Nucleus accumbens (tissue), 56 donors: ENCODE measurements at places on chromosomes 3 and 15.

DNA sequence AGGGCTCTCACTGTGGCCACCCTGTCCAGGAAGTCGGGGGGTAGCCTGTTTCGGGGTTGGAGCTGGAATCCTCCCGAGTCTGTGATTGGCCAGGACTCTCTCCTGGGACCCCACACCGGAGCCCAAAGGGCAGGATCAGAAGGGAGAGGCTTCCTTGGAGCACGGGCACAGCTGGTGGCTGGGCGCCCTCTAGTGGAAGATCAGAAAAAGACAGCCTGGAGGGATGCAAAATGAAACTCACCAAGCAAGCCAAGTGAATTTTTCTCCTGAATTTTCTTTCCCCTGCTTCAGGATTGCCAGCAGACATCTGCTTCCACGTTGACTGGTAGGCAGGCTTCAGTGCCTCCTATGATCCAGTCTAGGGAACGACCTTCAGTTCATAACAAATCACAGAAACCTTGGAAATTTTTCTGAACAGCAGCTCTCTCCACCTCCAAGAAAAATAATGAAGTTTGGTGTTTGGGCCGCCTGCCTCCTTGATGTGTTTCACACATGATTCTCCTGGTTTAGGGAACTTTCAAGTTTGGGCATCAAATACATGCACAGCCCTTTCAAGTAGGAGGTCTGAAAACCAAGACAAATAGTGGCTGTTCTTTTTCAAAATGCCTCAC lies 224.6 kb downstream of the VPS13C start:
- peak; percentile 10 for DNase-seq

- DNase-seq = no peak
These were observed 39.2 kb downstream of the GPR176 start for GRCh38 chr15:39880718-39881387.

GRCh38 chr3:196694202-196694638 lies 17.8 kb downstream of the CEP19 start:
- DNase-seq = no peak

DNA sequence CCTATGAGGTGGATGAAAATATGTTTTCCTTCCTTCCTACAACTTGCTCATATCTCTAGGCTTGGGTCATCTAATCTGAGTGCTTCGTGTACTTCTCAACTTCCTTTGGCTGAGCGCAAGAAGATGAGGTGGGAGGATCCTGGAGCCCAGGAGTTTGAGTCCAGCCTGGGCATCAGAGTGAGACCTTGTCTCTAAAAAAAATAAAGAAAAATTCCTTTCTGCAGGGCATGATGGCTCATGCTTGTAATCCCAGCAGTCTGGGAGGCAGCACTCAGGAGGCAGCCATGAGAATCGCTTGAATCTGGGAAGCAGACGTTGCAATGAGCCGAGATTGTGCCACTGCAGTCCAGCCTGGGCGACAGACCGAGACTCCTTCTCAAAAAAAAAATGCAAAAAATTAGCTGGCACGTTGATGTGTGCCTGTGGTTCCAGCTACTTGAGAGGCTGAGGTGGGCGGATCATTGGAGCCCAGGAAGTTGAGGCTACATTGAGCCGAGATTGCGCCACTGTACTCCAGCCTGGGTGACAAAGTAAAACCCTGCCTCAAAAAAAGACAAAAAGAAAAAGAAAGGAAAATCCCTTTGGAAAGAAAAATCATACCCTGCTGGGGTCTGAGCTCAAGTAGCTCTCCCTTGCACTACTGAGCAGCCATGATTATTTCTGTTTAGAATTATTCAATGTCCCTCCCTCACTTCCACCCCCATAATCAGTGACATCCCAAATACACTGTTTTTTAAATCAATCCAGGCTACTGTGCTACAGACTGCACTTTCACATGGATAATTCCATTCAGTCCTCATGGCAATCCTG lies 28.0 kb upstream of the RAB11A start:
- DNase-seq = no peak

GRCh38 chr3:59313365-59313764 lies 263.5 kb upstream of the CFAP20DC start:
- peak; percentile 2 for DNase-seq

GRCh38 chr3:52443791-52444687 lies 864 bp downstream of the SEMA3G start:
- DNase-seq = no peak

- no peak for DNase-seq
These were observed 389 bp downstream of the APEH start for GRCh38 chr3:49674497-49674983.

GRCh38 chr3:171453180-171453886 lies 6.9 kb downstream of the TNIK start:
- DNase-seq = peak; percentile 12

DNA sequence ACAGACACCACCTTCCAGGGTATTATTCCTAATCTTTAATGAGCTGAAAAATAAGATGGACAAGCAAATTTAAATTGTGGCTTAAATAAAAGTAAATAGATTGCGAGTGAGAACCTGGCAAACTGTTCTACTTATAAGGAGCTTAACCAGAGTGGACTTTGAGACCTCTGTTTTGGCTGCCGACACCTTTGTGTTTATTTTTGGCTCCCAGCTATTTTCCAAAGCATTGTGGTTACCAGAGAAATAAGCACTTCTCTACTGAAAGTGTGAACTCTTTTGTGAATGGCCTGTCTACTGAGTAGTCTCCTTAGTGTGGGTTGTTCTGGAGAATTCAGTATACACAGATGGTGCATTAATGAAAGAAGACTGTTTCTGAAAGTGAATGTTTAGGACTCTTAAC lies 109.4 kb downstream of the ATP8B4 start:
- DNase-seq = no peak

DNA sequence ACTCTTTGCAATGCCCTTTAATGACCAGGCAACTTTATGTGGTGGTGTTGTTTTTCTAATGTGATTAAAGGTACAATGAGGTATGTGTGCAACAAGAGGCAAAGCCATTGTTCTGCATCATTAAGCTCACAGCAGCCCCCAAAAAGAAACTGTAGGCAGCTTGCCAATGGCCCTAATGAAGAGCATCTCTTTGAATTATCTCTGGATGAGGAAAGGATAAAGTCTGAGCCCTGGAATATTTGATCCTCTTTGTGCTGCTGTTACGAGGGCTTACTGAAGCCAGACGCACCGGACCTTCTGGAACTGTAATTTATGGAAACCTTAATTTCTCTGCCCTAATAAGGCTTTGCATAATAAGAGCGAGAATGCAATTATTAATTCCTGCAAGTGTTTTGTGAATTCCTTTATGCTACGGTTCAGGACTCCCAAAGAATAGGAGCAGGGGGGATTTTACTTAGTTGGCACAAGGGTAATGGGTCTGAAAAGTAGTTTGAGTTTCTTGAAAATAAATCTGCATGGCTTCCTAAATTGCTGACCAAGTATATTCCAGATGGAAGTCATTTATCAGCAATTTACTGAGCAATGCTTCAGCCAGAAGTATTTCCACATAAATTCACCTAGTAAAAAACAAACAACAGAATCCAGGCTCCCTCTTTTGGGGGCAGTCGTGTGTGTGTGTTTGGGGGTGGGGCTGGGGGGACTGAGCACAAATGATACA lies 193.4 kb downstream of the PDZRN3 start:
- no peak for DNase-seq

DNA sequence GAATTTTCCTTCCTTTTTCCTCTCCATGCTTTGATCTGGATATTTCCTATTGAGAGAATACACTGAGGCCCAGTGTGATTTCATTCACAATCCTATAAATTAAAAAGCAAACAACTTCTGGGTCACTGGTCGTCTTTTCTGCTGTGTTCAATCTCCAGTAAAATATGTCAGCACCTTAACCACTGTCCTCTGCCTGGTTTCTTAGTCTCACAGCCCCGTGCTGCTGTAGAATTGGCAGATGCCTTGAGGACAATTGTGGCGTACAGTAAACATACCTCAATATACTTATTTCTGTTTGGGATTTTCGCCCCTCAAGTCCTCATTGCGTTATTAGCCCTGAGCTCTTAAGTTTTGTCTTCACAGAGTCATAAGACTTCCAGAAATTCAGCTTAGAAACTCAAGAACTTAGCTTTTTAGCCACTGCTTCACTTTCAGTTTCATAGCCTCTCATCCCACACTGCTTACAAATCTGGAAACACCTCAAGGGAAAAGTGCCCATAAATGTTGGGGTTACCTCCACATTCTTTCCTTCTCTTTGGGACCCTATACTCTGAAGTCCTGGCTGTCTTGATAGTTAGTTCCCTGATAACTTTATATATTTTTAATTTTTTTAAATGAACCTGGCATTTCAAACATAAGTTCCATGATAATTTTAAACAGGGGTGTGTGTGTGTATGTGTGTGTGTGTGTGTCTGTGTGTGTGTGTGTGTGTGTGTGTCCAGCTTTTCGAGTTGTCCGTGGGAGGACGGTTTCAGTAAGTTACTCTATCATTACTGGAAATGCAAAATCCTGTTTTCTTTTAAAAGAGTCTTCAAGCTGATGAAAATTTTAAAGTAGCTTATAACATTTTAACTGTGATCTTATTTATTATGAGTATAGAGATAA lies 238.4 kb upstream of the CTDSPL start:
- DNase-seq = no peak

- DNase-seq = no peak
These were observed 15.1 kb downstream of the PLSCR5 start for GRCh38 chr3:146589899-146590508.

- peak; percentile 8 for DNase-seq
These were observed 885.4 kb downstream of the PDCD6IP start for GRCh38 chr3:34683851-34684250.

GRCh38 chr3:13947912-13948311 lies 68.0 kb upstream of the WNT7A start:
- no peak for DNase-seq

- DNase-seq = no peak
These were observed 101.0 kb upstream of the CPNE4 start for GRCh38 chr3:132135628-132136333.

- no peak for DNase-seq
These were observed 278.3 kb downstream of the TLE3 start for GRCh38 chr15:69819371-69819770.

DNA sequence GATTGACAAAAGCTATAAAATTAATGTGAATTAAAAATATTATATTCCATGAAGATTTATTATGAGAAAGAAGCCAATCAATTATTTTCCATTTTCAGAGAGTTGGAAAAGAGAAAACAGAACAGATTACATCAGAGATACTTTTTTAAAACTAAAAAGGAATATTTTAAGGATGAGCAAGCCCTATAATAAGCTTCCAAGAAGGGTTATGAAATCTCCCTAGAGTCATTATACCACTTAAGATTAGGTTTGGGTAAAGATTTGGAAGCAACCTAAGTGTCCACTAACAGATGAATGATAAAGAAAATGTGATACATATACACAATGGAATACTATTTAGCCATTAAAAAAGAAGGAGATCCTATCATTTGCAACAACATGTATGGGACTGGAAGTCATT lies 51.6 kb upstream of the FSIP1 start:
- DNase-seq = no peak

GRCh38 chr3:127542441-127542952 lies 48.0 kb downstream of the TPRA1 start:
- DNase-seq = no peak

GRCh38 chr3:147616998-147617619 lies 207.9 kb downstream of the ZIC1 start:
- DNase-seq = no peak

- DNase-seq = no peak
These were observed 29.5 kb downstream of the CFAP100 start for GRCh38 chr3:126424039-126424717.

GRCh38 chr15:70722266-70723121 lies 40.9 kb downstream of the UACA start:
- DNase-seq = no peak

- no peak for DNase-seq
These were observed 55.6 kb upstream of the ABHD10 start for GRCh38 chr3:111923095-111923771.

- no peak for DNase-seq
These were observed 644 bp upstream of the MASP1 start for GRCh38 chr3:187292181-187292580.
